ENCODE measurements at places on chromosomes 7 and 10.

DNA sequence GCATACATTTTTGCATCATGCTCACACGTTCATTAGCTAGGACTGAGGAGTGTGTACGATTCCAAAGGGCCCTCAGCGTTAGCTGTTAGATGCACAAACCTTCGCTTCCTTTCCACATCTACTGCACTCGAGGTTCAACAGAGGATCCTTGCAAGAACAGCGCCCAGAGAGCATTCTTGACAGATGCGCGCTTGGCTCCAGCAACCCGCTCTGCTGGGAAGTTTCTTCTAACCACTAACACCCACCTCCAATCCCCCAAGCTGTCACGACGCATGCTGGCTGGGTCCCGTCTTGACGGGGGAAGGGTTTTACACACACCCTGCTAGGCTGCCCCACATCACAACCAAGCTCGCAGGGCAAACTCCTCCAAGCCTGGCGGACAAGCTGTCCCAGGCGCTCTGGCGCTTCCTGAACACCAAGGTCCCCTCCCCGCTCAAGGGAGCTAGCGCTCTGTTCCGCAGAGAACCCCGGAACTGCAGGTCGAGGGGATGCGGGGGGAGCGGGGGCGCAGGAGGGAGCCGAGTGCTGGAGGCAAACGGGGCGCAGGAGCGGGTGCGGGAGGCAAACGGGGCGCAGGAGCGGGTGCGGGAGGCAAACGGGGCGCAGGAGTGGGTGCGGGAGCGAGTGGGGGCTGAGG is 653 bp upstream of the ADRB1 start:
- DNase-seq = peak; percentile 72

DNA sequence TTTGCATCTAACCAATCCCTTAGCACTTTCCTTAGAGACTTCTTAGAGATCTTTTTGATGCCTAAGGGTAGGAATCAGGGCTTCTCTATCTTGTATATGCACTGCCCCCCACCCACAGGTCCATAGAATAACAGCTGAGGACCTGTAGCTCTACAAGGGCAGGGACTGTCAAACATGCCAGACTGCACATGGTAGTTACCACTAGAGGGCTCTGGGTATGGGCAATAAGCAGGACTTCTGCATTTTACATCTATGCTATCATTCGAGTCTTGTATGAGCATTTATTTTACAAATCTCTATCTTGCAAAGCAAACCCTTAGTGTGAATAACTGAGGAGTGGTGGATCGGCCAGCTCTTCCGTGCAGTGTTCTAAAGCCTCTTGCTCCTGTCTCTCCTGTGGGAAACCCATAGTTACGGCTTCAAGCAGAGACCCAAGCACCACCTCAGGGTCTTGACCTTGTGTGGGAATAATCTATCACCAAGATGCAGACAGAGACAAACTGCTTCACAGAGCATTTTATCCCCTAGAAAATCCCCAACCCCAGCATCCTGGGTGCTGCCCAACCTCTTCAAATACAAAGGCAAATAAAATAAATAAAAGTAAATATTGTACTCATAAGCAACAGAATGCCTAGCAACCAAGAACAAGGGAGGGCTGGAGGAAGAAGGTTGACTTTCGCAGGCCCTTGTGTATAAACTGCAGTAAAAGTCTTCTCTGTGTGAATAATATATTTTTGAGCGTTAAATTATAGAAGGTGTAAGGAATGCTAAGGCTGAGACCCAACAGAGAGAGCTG is 219.3 kb downstream of the WDR11 start:
- no peak for DNase-seq

GRCh38 chr7:36192053-36192824 is 39.2 kb downstream of the EEPD1 start:
- no peak for DNase-seq

GRCh38 chr7:97982647-97983046 is 7.3 kb downstream of the OCM2 start:
- DNase-seq = no peak

GRCh38 chr7:149866779-149867447 is 6.9 kb upstream of the ATP6V0E2 start:
- no peak for DNase-seq

- no peak for DNase-seq
These were observed 535.9 kb downstream of the TFEC start for GRCh38 chr7:115494529-115495147.

- DNase-seq = no peak
These were observed 49.5 kb downstream of the FAM53B start for GRCh38 chr10:124694481-124695220.

DNA sequence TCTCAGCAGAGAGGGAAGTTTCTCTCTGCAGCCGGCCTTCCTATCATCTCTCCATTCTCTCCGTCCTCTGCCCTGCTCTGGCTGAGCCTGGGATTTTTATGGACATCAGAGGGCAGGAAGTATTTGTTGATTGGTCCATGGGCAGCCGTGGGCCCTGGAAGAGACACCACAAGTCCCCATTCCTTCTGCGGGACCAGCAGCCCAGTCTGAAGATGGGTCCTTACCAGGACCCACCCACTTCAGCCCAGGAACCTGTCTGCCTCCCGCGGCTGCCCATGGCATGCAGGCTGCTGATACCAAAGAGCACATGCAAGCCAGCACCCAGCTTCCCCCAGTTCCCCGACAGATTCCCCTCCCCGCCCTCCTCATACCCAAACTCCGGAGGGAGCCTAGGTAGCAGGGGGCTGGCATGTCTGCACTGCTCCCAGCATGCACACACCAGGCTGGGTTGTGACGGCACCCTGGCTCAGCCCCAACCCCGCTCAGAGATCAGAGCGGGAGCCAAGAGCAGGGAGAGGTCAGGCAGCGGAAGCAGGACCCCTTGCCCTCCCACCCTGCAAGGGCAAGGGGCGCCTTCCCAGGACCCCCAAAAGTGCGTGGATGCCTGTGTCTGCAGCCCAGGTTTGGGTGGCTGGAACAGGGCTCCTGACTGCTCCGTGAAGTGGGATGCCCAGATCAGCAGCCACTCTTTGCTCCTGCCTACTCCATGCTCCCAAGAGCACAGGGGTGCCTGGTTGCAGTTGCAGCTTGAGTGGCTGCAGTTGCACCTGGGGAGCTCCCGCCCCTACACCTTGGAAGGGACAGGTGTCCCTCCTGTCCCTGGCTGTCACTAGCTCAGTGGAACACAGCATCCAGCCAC is 538.6 kb upstream of the POT1 start:
- DNase-seq = no peak

DNA sequence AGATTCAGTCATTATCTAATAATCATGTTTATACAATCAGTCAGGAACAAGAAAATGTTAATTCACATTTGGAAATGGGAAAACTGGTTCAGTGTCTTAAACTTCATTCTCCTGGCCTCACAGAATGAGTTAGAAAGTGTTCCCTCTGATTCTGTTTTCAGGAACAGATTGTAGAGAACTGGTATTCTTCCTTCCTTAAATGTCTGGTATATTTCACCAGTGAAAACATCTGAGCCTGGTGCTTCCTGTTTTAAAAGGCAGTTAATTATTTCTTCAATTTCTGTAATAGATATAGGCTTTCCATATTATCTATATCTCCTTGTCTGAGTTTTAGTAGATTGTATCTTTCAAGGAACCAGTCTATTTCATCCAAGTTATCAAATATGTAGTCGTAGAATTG is 97.1 kb upstream of the TMEM168 start:
- no peak for DNase-seq

GRCh38 chr7:50595491-50596102 is 30.4 kb upstream of the DDC start:
- peak; percentile 73 for DNase-seq

GRCh38 chr10:22911889-22912762 is 15.7 kb upstream of the ARMC3 start:
- no peak for DNase-seq

DNA sequence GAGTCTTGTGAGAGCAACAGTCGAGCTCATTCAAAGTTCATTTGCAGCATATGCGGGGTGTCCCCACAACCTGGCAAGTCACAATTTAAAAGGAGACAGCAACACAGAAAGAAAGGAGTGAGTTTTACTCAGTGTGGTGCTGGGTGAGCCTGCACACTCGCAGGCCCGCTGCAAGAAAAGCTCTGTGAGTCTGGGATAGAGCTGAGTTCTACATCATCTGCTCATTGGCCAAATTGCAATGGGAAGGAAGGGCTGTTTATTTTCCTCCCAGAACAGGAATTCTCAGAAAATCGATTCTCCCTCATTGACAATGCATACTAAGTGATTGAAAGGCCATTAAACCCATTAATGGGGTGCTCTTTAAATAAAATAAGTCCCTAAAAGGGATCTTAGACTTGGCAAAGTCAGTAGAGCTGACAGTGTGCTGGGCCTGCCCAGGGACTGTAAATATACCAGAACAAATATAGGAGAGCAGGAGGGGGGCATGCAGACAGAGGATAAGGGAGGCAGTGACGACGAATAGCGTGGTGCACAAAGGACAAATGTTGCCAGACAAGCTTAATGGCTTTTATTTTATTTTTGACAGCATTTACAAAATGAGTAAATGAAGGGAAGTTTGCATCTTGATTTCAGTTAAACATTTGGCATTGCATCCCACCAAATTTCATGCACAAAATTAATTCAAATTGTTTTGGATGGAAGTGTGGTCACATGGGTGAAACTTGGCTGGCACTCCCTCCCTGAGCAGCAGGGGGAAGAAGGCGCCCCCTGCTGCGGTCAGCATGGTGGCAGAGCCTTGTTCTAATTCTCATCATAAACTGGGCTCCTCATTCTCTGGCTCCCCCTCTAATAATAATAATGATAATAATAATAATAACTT is 215.7 kb downstream of the SNX10 start:
- no peak for DNase-seq

DNA sequence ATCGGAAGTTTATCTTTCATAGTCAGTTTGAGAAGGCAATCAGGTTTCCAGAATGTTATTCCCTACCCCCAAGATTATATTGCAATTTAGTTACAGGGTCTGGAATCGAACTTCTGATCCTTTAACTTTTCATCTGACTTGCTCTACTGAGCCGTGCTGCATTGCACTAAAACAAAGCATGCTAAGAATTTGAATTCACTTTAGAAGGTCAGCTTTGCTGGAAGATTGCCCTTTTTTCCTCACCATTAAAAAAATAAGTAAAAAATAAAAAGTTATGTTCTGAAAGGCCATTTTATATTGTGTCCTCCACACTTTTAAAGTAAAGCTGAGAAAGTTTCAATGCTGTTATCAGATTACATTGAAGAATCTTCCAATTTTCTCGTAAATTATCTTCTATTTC is 388.8 kb upstream of the PHF14 start:
- DNase-seq = no peak
